ENCODE measurements at places on chromosomes 7 and 10.

DNA sequence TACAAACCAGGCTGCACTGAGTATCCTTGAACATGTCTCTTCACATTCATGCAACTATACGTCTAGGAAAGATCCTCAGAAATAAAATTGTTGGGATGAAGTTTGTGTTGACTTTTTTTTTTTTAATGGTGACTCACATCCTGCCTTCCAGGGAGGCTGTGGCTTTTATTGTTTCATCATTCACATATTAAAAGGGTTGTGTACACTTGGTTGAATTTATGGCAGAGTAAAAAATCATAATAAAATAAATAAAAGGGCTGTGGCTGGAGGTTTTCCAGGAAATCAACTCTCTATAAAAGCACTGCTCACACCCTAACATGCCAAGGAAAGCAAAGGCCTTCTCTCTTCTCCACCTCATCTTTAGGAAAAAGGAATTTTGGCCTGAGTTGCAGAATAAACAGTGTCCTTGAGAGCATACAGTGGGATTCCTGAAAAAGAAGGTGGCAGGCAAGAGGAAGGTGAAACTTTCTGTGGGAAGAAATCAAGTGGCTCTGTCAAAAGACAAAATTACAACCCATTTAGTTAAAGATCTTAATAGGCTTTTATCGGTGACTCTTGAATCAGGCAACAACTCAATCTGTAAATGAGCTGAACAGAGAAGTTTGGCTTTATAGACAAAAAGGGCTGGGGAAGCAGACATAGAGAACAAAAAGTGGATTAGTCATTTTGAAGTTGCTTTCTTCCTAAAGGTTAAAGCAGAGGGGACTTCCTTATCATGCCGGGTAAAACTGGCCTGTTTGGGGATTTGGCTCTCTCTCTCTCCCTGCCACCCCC lies 41.6 kb upstream of the FHIP2A start:
- DNase-seq, result no peak

DNA sequence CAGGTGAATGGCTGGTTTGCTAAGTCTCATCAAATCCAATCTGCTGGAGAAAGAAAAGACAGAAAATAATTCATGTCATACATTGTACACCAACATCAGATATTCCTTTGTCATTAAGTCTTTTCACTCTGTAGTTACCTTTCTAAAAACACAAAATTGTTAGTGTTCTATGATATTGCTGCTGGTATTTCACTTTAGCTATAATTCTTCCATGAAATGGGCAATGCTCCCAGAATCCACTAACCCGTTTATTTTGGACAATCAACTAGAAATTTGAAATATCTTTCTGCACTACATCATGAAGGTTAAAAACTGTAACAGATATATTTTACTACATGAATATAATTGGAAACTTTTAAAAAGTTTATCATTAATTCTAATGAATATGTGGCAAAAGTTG lies 181.3 kb downstream of the C7orf25 start:
- no peak for DNase-seq

DNA sequence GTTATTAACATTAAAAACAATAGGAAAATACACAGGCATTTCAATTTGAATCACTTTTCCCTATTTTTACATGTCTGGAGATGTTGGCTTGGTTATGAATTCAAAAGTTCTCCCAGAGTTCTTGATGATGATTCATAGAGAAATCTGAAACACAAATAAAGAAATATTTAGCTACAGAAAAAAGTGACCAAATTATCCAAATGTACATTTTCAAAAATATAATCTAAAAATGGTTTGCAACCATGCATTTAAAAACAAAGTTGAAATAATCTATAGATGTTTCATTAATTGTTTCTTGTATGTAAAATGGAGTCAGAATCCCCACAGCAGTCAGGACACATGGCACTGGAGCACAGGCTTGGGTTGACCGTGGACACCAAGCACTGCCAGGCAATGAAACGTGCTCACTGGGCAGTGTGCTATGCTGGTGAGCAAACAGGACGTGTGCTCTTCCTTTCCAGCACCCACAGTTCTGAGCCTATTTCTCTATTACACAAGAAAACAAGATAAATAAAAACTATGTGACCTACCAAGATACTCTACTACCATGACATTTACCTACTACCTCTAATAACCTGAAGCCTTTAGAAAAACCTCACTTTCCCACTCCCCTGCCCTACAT lies 44.1 kb upstream of the PTPRN2 start:
- DNase-seq, result no peak

DNA sequence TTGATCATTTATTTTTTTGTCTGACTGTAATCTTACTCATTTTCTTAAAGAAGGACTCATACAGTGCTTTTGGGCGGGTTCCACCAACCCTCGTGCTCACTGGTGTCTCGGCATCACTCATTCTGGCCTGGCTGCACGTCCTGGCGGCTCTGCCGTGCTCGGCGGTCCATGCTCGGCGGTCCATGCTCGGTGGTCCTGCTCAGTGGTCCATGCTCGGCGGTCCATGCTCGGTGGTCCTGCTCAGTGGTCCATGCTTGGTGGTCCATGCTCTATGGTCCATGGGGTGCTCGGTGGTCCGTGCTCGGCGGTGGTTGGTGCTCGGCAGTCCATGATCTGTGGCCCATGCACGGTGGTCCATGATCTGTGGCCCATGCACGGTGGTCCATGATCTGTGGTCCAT lies 72.5 kb downstream of the WDR37 start:
- DNase-seq, result no peak

GRCh38 chr7:103989200-103989784 lies at the start of gene RELN:
RELN (minus strand) TSS chr7:103989658; CDS start chr7:103989356, 302 bp downstream.
- DNase-seq, result no peak

DNA sequence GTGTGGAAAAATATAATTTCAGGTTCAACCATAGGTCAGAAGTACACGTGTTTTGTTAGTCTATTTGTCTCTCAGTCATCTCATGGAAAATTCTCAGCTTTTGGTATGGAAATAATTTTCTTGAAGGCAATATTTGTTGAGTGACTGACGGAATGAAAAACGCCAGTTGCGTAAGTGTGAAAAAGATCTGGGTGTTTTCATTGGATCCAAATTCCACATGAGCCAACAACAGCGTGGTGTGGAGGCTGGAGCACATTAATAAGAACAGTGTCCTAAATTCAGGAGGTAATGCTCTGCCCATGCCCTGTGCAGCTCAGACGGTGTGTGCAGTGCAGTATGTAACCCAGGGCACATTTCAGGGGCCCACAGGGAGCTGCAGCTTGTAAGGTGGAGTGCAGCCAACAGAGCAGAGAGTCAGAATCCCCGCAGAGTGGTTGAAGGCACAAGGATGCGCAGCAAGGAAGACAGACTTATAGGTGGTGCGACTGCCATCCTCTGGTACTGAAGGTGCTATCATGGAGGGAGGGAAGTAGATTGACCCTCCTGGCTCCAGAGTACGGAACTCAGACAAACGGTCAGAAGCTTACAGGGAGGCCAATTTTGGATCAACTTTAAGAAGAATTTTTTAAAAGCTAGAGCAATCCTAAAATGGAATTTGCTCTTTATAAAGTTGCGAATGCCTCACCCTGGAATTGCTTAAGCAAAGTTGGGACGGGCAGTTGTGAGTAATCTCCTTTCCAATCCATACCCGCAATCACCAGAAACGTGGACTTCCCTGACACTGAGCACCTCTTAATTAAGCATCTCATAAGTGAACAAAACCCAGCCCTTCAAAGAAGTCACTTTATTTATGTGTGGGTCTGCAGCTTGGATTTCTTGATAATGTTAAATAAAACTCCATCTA lies 38.0 kb downstream of the EGFR start:
- no peak for DNase-seq

DNA sequence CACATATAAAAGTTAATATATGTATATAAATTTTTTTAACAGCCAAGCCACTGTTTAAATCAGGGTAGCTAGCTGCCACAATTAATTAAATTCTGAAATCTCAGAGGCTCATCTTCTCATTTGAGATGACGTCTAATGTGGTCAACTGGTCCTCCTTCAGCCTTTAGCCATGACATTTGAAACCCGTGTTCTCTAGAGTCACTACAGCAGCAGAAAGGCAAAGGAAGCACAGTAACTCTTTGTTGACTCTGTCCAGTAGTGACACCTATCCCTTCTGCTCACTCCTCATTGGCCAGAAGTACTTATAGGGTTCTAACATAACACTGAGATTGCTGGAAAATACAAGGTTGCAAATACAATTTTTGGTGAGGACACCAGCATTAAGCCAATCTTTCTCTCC lies 555.5 kb downstream of the ETV1 start:
- DNase-seq, result no peak

GRCh38 chr10:17064435-17064834 lies 65.2 kb downstream of the CUBN start:
- DNase-seq, result no peak

- no peak for DNase-seq
These were observed 72.8 kb upstream of the MTPN start for GRCh38 chr7:136049818-136050461.

- DNase-seq, result no peak
These were observed 226.0 kb downstream of the KLF6 start for GRCh38 chr10:3559011-3559410.

- no peak for DNase-seq
These were observed 166.9 kb downstream of the MYOF start for GRCh38 chr10:93315246-93315645.

- no peak for DNase-seq
These were observed 648.6 kb upstream of the GRM3 start for GRCh38 chr7:85995101-85995500.

- no peak for DNase-seq
These were observed 63.8 kb upstream of the NMT2 start for GRCh38 chr10:15232279-15232678.

DNA sequence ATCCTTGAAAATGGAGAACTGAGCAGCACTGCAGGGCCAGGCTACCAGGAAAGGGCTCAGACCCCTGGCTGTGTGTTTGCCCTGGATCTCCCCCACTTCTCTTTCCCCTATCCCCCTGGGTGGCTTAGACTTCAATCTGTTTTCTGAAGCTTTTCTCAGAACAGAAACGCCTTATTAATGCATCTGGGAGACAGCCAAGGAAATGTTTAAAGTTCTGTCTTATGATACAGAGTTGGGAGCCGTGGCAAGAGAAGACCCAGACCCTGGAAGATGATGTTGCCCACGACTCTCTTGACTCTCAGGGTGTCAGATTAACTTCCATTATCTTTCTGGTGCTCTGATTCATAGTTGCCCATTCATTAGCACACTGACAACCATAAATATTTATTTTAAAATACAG lies 107.1 kb downstream of the EBLN1 start:
- DNase-seq, result no peak

DNA sequence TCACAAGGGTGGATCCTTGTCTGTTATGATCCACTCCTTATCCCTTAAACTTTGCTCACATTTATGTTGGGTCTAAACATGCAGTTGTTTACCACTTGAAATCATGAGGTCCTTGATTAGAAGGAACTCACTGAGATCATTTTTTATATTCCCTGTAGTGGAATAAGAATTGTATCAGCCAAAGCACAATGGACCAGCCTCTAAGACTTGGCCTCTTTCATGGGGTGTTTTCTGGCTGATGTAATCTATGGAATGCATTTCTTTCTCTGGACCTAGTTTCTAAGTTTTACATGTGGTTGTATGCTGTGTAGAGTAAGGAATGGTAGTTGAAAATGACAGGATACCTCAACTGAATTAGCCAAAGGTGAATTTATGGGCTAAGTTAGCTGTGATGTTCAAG lies 376.6 kb downstream of the SORCS3 start:
- DNase-seq, result no peak

GRCh38 chr7:105587909-105588635 lies 6.8 kb upstream of the EFCAB10 start:
- DNase-seq, result no peak

All from effector memory CD4-positive, alpha-beta T cell (primary cell).